D721Med (cell line): ENCODE measurements at places on chromosomes 16 and 17.

- DNase-seq, result no peak
Observed at GRCh38 chr16:56121156-56121500, 70.2 kb upstream of the GNAO1 start.

- no peak for DNase-seq
Observed at GRCh38 chr16:85459529-85460251, 153.4 kb upstream of the GSE1 start.

DNA sequence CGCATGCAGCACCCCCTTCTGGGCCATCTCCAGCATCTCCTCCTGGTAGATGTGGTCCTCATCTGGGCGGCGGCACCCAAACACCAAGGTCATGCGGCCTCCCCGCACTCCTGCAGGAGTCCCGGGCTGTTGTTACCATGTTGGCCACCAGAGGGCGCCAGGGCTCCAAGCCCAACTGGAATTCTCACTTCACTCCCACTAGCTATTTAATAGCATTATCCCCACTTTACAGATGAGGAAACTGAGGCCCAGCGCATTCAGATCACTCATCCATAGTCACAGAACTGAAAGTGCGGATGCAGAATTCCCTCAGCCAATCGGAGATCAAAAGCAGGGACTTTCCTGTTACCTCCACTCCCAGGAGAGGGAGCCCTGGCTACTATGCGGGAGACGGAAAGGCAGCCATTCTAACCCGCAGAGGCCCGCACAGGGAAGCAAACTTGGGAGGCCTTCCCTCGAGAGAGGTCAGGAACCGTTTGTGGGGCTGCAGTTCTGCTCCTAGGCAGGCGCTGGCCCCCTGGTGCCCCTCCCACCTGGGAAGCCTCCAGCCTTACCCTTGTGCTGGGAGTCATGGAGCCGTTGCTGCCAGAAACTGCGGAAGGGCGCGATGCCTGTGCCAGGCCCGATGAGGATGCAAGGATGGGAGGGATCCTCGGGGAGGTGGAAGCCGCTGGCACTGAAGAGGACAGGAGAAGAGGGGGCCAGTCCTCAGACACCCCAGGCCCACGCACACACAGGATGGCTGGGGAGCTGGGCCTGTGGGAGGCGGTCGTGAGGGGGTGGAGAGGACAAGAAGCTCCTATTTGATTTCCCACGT lies 40.1 kb downstream of the NOS2 start:
- DNase-seq, result peak; percentile 58

GRCh38 chr17:77893144-77894044 lies 65.1 kb upstream of the TNRC6C start:
- no peak for DNase-seq

- DNase-seq, result no peak
Observed at GRCh38 chr16:87762620-87763019, 3.2 kb downstream of the KLHDC4 start.

DNA sequence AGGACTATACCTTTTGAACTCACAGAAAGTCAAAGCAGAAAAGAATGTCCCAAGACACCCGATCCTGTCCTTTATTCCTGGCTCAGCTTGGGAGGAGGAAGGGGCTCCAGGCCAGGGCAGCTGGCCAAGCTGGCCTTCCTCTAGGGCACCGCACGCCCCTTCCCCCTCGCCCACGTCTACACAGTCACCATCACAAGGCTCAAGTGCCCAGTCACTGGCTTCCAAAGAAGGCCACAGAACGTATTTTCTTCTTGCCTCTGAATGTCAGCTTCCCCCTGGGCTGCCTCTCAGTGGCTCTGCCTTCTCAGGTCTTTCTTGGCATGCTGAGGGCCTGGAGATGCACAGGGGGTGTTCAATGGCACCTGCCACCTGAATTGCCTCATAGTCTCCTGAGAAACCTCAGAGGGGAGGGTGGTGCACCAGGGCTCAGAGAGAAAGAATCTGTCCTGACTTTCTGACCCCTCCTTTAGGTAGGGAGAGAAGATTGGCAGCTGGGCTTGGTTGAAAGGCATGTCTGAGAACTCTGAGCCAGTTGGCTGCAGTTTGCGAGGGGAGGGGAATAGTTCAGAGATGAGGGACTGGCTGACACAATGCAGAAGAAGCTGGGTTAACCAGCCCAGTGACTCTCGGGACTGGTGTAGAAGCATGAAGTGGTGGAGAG lies 2.1 kb downstream of the DHRS11 start:
- no peak for DNase-seq

GRCh38 chr17:8572764-8573163 lies 57.8 kb downstream of the MYH10 start:
- DNase-seq, result no peak

GRCh38 chr16:78460428-78460827 lies 361.0 kb downstream of the WWOX start:
- no peak for DNase-seq

DNA sequence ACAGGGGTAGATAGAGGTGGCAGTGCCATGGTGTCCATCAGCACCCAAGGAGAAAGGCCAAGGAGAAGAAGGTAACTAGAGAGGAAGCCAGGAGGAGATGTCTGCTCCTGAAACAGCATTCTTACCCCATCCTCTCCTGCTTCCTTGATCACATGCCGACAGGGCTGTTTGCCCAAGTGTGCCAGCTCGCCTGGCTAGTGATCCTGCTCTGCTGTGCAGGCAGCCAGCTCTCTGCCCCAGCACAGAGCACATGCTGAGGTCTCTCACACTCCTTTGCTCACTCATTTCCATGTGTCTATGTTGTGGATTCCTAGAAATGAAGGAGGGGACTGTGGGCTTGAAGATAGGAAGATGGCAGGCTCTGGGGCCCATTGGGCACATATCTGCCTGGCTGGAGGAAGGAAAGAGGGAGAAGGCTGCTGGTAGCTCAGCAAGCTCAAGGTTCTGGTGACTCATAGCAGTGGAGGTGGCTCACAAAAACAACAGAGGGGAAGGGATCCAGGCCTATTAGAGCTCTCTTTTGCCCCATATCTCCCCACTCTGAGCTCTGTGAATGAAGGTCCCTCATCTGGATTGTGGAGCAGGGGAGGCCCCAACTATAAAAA lies 54.3 kb downstream of the NEUROD2 start:
- DNase-seq, result no peak

DNA sequence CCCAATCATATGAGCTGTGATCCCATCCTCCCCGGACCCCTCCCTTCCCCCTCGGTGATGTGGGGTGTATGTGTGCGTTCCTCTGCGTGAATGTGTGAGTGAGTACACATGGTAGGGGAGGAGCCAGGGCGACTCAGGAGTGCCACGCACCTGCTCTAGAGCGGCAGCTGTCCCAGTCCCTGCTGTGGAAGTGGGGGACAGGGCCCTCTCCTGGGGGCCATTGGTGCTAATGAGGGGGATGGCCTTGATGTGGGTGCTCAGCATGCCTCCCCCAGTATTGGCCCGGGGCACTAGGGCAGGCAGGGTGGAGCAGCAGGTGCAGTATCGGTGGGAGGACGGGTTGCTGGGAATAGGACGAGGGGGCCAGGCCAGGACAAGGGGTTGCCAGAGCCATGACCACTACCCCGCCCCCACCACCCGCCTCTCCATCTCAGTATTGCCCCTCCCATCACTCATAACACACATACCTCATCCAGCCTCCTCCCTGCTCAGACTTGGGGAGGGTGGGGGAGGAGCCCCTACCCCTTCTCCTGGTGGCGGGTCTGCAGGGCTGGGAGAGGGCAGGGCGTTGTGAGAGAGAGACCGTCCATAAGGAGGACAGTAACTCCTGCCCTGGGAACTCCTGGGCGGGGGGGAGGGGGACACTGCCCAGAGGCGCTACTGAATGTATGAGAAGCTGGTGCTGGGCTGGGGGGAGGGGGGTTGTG lies 8.5 kb downstream of the NR1D1 start:
- DNase-seq, result no peak

- DNase-seq, result no peak
Observed at GRCh38 chr16:86354641-86355513, 155.4 kb upstream of the FOXF1 start.

DNA sequence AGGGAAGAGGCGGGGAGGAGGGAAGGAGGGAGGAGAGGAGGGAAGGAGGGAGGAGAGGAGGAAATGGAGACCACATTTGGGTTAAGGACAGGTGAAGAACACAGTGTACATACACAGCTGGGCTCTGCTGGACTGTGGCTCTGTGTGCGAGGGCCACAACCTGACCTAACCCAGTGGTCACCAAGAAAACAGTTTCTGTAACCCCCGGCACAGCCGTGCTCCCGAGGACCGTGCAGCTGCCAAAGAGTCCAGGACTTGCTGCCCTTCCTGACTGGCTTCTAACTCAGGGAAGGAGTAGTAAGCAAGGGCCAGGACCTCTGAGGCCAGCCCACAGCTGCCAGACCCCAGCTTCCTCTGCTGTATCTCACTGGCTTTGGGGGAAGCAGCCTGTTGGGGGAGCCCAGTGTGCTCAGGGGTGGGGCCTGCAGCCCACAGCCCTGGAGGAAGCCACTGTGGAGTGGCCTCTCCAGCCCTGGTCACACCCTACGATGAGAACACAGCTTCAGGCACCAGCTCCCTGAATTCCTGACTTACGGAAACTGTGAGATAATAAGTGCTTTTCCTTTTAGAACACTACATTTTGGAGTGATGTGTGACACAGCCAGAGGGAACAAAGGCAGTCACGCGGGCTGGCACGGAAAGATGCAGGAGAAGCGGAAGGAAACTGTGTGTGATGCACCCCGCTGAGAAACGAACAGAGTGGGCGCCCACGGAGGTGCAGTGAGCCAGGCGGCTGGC lies 32.3 kb downstream of the SLC7A5 start:
- DNase-seq, result no peak

DNA sequence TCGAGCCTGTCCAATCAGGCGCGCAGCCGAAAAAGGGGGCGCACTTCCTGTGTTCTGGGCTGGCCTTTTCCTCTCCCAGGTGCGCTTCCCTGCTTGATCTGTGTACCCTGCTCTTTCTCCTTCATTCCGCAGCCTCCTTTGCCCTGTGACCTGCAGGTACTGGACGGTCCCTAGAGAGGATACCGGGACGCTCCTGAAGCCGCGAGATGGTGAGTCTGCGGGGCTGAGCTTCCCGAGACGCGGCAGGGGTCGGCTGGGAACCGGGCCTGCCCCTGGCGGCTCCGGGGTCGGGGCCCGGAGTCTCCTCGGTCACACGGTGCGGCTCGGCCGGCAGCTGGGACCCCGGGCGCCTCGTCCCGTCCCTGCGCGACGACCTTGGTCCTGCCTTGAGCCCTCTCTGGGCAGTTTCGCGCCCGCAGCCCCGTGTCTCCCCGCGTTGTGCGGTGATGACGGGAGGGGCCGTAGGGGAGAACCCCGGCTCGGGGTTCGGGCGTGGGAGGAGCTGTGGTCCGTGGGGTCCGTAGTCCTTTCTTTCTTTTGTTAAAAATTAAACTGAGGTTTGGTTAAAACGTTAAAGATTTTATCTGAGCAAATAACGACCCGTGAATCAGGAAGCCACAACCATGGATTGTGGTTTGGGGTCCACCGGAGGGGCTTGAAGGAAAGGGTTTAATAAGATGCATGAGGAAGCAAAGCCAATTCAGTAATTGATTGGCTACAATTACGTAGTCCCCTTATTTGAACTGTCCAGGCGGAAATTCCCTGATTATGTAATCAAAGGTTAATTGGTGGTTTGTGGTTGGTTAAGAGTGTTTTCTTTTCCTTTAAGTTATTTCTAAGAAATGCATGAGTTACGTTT lies 172.8 kb upstream of the ZNF267 start:
- DNase-seq, result no peak

DNA sequence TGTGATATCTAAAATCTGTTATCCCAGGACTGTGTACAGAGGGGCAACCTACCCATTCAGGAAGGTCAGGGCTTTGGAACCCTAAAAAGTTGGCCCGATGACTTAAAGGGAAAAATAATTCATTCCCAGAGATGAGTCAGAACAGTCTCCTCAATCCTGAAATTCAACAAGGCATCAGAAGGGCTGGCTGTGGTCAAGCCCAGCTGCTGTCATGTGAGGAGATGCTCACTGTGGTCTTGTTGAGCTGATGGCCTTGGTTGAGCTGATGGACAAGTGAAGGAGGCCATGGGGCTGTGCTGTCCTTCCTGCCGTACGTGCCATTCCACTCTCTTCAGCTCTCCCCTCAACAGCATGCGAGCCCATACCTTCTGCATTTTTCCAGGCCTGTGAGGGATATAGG lies 20.9 kb upstream of the DRG2 start:
- no peak for DNase-seq

DNA sequence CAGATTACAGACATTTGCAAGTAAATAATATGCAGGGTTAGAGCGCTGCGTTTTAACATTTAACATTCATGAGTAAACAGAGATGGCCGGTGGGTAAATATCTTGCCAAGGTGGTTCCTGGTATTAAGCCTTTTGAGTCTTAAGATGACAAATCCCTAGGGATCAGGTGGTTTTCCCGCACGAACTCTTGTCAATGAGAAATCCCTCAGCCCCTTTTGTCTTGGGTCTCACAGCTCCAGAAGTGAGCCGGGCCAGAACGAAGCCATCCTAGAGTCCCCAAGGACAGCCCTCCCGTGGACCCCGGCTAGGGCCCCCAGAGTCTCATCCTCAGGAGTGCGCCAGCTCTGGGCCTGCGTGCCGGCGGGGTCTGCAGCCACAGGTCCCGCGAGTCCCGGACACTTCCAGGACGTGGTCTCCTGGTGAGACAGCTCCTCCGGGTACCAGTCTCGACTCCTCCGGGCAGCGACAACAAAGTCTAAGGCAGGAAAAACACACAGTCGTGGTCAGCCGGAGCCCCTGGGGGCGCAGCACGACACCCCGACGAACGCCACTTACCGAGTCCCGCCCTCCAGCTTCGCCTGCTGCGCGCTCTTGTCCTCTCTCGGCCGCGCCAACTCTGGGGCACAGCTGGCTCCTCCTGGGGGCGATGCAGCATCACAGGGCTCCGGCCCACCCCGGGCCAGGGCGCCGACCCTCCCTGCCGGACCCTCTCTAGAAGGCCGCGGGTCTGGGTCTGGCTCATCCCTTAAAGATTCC lies 13.3 kb downstream of the MIS12 start:
- peak; percentile 35 for DNase-seq

DNA sequence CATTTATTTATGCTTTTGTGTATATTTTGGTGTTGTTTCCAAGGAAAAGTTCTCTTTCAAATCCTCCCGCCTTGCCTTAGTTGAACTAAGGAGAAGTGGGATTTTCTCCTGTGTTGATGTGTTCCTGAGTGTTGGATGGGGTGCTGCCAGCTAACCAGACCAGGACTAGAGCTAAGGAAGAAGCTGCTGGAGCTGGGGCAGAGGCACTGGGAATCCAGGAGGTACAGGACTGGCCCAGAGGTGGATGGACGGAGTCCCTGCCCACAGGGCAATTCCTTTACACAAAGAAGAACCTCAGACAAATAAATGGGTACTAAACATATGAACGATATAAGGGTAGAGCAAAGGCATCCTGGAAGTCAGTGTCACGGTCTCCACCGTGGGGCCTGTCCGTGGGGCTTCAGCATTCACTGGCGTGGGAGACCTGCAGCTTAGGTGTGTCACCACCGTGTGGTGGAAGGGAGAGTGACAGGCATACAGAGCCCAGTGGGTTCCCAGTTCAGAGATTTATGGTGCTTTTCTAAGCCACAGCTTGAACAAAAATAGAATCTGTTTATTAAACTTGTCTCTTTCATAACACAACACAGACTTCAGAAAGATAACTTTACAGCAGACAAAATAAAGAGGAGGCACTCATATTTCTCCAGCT lies 270.7 kb downstream of the NTN1 start:
- DNase-seq, result no peak
